Jurkat, Clone E6-1 (cell line): ENCODE measurements at places on chromosomes 13 and 19.

GRCh38 chr19:19170873-19171672 is 1.0 kb upstream of the MEF2B start:
- DNase-seq: no peak

GRCh38 chr13:113589251-113589960 is 4.9 kb downstream of the TFDP1 start:
- DNase-seq: no peak

DNA sequence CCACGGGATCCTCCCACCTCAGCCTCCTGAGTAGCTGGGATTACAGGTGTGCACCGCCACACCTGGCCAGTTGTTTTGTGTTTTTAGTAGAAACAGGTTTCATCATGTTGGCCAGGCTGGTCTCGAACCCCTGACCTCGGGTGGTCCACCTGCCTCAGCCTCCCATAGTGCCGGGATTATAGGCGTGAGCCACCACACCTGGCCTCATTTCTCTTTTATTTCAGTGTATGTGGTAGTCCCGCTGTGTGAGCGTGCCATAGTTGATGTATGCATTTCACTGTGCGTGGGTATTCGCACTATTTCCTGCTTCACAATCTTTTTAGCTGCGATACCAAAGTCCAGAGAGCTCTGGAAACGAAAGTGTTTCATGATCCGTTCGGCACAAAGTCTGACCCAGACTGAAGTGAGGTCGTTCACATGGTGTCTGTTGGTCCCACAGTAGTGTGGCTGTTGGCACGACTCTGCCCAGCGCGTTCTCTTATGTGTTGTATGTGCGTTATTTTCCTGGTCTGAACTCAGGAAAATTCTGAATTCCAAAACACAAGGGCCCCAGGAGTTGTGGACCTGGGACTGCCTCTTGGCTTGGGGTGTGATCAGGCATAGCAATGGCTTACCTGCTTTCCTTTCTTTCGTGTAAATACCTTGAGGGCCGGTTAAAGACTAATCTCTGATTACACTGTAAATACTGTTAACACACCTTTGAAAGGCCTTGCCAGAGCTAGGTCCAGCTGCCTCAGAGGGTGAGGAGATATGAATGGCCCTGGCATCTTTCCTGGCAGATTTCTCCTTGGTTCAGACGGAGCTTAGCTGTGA is 8.6 kb downstream of the EPN1 start:
- no peak for DNase-seq

- no peak for DNase-seq
These were observed 24.0 kb upstream of the MIER2 start for GRCh38 chr19:368630-369024.

DNA sequence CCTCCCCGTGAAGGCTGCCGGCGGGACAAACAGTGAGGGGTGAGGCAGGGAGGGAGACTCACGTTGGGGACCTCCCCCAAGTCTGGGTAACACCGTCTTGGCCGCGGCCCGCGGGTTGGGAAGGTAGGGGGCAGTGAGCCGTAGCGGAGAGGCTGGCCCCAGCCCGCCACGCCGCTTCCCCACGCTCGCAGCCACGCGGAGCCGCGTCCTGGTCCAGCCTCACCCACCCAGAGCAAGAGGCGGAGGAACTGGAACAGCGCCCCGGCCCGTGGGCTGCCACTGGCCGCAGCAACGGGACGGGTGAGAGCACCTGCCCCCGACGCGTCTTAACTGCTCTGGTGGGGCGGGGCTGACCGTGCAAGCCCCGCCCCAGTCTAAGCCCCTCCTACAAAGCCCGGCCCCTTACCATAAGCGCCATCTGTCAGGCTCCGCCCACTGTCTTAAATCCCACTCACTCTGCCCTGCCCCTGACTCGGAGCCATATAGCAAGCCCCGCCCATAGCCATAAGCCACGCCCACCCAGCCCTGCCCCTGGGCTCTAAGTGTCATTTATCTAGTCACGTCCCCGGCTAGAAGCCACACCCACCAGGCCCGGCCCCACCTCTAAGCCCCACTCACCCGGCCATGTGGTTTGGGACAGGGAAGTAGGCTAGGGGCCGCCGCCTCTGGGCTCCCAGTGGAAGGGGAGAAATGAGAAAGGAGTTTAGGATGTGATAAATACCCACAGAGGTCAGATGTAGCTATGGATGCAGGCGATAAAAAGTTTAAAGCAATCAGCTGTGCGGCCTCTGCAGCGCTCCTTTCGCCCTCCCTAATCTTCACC is 2.1 kb upstream of the CCL25 start:
- DNase-seq: peak; percentile 44
